ENCODE measurements at places on chromosomes 12 and 14.

DNA sequence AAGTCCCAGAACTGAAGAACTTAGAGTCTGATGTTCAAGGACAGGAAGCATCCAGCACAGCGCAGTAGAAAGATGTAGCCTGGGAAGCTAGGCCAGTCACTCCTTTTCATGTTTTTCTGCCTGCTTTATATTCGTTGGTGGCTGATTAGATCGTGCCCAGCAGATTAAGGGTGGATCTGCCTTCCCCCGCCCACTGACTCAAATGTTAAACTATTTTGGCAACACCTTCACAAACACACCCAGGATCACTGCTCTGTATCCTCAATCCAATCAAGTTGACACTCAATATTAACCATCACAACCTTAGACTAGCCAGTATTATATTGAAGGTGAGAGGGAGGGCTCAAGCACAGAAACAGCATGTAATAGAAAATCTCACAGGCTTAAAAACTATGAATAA, 222.9 kb downstream of the C12orf50 start:
- DNase-seq = no peak

- no peak for DNase-seq
Observed at GRCh38 chr12:114995891-114996290, 311.9 kb upstream of the TBX3 start.

- no peak for DNase-seq
Observed at GRCh38 chr12:113220593-113221180, 577 bp upstream of the TPCN1 start.

GRCh38 chr12:99977550-99977949, 7.2 kb downstream of the ANKS1B start:
- no peak for DNase-seq

Data from stimulated activated CD4-positive, alpha-beta T cell treated with anti-CD3 and anti-CD28 coated beads, Interleukin-12 subunit alpha, Interleukin-12 subunit beta, amount 100 ng/mL, for 48 hours (primary cell).